ENCODE measurements at places on chromosomes 11 and 22.
A peak's percentile ranks its signal among the peaks of the same experiment; 100 is the strongest.

DNA sequence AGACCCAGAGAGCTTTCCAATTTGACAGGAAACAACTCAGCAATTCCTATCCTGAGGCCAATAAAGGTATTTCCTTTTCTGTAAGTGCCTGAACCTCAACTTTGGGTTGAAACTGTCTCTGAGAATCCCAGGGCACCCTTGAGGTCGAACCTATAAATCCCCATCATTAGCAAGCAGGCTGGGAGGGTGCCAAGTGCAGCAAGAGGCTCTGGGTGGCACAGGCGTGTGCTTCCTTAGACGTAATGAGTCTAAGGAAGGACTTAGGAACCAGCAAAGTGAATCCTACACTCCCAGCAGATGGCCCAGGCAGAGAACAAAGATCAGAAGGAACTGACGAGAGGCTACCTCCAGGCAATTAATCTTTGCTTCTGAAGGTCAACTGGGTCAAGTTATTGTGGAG, 234.3 kb upstream of the NARS2 start:
- no peak for DNase-seq

- no peak for DNase-seq
Observed at GRCh38 chr11:88414385-88414861, 76.9 kb upstream of the CTSC start.

DNA sequence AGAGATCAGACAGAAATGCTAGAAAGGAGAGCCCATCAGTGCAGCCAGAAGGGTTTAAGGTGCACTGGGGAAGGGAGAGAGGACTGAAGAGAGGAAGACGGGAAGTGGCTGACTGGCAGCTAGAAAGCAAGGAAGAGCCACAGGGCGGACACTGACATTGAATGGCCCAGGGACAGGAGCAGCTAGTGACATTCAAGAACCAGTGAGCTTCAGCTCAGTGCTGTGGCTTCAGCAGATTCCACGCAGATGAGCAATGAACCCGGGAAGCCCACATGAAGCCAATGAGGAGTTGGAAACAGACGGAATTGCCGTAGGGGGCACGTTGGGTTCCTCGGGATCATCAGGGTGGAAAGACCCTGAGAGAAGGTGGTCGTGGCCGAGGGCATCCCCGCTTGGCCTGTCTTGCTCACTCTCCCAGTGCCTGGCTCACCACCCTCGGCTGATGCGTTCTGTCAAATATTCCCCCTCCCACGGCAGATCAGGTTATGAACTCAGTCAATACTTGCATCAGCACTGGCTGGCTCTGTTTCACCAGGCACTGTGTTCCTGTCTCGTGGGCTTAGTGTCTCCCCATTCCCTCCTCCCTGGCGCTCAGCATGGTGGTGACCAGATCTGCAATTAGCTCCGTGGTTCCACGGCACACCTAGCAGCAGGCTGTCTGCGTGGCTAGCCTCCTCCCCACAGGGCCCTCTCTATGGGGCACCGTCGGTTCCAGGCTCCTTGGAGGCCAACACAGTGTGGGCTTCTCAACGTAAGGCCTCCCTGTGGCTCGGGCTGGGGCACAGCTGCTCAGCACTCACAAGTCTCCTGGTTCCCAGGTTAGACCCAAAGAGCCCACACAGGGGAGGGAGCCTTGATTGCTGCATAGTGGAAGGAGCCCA, 145.5 kb downstream of the TRIM29 start:
- no peak for DNase-seq

GRCh38 chr11:105046898-105047579, 1.9 kb upstream of the CARD16 start:
- peak; percentile 93 for DNase-seq

DNA sequence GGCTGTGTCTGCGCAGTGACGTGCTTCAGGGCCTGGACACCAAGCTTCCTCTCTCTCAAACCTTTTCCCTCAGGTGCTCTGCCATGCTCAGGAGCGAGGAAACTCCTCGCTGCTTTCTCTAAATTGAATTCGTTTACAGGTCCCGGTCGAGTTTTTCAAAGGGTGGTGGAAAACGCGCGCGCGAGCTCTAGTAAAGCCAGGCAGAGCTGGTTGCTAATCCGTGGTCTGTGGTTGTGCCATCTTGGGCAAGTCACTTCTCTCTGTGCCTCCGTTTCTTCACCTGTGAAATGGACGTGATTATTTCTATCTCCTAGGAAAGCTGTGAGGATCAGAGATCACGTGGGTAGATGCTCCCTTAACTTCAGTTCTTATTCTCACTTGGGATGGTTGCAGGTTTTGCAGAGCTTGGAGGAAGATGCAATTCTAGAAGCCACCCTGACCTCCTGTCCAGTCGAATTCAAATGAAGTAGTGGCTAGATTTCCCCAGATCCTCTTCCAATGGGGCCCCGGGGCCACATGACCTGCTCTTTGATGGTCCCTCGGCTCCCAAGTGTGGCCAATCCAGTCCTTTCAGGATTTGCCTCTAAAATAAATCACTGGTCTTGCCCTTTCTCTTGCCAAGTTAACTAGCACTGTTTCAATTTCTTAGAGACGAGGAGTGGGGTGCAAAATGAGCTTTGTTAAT, 10.5 kb upstream of the ALX4 start:
- no peak for DNase-seq

Measured in stromal cell of bone marrow (primary cell).